8988T (cell line): ENCODE measurements at places on chromosomes 1 and 21.

DNA sequence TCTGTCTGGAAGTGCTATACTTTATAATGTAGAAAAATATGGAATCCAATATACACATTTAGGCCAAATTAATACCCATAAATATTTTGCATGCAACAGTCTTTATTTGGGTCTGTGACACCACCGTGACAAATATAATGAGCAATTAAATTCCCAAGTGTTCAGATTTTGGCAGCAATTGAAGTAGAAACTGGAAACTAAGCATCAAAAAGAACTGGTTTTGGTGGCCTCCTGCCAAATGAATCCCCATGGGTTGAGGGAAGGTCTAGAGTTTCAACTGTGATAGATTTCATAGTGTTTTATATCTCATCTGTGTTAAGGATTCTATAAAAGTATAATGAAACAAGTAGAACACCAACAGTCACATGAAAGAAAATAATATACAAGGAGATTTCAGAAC, 88.4 kb downstream of the DPYD start:
- DNase-seq = no peak

GRCh38 chr1:99445486-99445885, 181.2 kb downstream of the PLPPR4 start:
- DNase-seq = no peak

DNA sequence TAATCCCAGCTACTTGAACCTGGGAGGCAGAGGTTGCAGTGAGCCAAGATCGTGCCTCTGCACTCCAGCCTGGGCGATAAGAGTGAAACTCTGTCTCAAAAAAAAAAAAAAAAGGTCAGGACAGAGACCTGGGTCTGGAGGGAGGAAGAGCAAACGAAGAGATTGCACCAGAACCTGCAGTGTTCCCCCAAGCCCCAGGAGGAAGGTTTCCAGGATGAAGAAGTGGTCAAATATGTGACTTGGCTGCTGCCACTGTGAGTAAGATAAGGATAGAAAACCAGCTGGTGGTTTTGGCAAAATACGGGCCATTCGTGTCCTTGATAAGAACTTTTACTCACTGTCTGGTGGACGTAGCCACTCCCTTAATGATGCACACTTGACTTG, 42.2 kb downstream of the CLDN14 start:
- no peak for DNase-seq

GRCh38 chr1:16289959-16290358, 53.0 kb upstream of the CPLANE2 start:
- no peak for DNase-seq

DNA sequence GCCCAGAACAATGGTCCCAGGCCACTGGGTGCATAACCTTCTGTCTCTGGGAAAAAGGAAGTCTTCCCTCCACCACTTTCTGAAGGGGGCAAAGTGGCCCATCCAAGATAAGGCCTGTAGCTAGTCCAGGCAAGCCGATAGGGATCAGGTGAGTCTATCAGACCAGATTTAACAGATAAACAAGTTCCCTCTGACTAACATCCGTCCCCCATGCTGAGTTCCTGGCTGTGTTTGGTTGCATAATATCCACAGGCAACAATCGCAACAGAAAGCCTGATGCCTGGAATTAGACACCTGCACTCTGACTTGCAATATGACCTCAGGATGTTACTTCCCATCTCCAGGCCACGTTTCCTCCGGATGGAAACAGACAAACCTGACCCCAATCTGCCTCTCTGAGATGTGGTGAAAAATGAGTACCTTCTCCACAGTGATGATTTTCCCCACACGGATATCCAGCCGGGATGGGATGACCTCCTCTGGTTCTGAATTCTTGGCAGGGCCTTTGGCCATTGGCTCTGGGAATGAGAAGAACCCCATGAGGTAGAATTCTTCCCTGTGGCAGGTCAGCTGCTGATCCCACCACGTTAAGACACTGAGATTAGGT, 36.4 kb downstream of the YARS1 start:
- DNase-seq = no peak

DNA sequence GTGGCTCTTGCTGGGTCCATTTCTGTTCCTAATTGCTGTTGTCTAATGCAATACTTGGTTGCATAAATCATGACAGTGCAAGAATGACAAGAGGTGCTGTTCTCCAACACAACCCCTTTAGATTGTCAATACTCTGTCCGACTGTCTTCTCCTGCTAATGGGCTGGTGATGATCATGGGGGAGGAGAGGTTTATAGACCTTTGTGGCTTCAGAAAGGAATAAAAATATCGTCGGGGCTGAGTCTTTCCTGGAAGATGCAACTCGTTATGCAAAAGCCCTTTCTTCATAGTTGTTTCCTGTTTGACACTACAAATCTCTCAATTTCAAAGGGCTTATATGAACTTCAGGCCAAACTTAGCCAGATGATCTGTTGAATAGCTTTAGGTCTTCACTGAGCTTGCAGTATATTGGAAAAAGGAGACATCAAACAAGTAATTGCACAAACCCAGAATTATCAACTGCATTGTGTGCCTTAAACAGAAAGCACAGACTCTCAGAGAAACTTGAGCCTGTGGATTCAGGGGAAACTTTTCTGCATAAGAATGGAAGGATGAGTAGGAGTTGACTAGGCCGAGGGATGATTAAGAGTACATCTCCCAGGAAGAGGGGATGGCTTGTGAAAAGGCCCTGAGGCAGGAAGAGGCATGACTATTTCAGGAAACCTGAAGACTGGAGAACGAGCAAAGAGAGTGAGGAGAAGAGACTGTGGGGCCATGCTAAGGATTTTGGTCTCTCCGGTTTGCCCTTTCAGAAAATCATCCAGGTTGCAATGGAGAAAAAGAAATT, 107.6 kb downstream of the TSEN15 start:
- DNase-seq = no peak

DNA sequence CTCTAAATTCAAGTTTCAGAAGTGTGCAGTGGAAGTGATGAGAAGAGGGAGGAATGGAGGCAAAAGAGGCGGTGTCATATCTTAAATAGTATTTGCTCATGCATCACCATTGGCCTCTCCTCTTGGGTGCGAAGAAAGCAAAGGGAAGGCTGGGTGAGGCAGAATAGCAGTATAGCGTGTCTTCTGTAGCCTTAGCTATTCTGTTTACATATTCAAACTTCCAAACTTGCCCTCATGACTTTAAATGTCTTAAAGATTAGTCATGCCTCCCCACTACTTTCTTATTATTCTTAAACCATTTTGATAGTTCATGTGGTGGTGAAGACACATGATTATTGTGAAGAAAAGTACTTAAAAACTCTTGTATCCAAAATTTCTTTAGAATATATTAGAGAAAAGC, 104.6 kb upstream of the TENT5C start:
- DNase-seq = no peak

GRCh38 chr1:2544093-2544874, 11.9 kb upstream of the TNFRSF14 start:
- no peak for DNase-seq

DNA sequence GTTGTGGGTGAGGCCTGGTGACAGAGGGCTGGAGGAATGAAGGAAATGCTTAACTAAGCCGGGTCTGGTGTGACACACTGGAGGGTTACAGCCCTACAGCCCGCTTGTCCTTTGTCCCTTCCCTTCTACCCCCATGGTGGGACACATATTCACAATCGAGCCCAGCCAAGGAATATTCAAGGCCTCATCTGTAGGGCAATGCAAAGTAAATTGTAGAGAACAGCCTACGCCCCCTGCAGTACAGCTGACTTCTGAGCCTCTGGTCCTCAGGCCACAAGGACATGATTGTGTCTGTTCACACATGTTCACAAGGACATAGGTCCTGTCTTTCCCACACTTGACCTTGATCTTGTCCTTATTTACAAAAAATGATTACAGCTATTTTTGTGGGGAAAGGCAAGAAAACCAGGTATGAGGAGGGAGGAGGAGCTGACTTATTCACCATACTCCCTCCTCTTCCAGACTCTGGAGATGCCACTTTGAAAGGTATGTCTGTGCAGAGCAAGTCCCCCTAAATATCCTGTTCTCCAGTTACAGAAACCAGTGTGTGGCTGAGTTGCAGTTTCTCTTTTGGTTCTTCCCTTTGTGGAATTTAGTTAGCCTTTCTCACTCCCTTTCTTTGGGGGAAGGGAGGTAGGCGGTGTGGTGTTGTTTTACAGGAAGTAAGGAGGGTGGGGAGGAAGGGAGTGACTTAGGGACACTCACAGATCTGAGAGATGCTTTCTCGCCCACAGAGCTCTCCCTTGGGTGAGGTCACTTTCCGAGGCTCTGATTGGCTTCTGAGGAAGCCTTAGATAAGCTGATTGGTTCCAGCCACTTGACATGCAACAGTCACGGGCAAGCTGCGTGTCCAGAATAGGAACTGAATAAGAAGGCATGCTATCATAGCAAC, 14.6 kb downstream of the POLR3GL start:
- no peak for DNase-seq

DNA sequence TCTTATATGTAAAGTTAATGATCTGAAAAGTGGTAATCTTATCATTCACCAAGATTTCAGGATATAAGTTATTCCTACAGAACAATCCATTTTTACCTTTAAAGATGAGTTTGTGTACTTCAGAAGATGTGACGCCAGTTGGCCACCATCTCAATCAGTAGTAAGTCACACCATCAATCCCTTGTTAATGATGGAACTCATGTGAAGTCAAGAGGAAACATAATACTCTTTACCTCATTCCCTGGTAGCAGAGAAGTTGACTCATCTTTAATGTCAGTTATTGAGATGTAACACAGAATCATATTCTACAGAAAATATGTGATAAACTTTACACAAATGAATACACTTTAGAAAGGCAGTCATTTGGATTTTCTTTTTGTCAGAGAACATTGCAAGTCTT, 38.2 kb downstream of the MRPL39 start:
- DNase-seq = no peak

- DNase-seq = no peak
These were observed 4.8 kb downstream of the RGS16 start for GRCh38 chr1:182599339-182599738.

GRCh38 chr21:31279986-31280385, 64.1 kb downstream of the TIAM1 start:
- DNase-seq = no peak

- DNase-seq = no peak
These were observed 79.2 kb downstream of the OLIG1 start for GRCh38 chr21:33149181-33149580.

GRCh38 chr1:225652729-225653462, at the start of gene ENAH:
Gene ENAH (minus strand): TSS chr1:225653123. CDS start chr1:225652690, 433 bp downstream.
- DNase-seq = peak; percentile 65

DNA sequence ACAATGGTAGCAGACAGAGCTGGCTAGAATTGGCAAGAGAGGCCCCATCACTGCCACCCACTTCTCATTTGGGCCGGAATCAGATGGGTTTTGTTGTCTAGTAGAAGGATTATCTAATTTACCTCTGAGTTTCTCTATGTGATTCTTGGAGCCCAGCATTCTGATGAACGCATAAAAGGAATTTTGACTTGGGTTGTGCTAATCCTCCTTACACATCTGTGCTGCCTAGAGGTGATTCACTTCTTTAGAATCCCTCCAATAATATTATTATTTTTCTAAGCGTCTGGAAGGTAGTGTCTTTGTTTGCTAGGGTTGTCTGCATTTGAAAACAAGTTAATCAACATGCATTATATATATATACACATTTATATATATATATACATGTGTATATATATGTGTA, 118.1 kb downstream of the RUNX1 start:
- no peak for DNase-seq
